ENCODE measurements at places on chromosomes 4 and X.

- no peak for DNase-seq
Observed at GRCh38 chrX:113529426-113530013, 688.9 kb upstream of the AMOT start.

DNA sequence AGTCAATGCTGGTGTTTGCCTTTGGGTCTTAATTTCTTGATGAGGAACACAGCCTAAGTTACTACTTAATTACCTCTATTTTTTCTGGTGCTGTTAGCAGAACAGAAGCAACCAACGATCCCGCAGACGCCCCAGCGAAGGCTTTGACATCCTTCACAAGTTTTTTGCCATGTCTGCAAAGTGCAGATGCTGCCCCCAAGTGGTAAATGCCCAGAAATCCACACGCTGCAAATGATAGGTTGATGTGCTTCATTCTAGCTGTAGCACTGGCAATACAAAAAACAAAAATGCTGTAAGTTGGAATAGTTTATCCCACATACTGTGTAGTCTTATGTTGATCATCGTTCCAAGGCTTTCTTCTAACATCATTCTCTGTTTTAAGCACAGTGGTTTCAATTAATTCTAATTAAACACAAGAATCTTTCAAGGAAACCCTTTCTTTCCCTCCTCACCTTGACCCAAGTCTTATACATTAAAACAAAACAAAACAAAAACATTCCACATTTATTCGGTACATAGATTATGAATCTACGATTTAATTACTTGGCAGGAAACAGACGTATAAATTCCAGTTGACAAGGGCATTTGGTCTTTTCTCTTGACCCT, 1.2 kb downstream of the PNPLA4 start:
- DNase-seq = peak; percentile 35

- DNase-seq = no peak
Observed at GRCh38 chr4:48227662-48228061, 42.0 kb downstream of the TEC start.

DNA sequence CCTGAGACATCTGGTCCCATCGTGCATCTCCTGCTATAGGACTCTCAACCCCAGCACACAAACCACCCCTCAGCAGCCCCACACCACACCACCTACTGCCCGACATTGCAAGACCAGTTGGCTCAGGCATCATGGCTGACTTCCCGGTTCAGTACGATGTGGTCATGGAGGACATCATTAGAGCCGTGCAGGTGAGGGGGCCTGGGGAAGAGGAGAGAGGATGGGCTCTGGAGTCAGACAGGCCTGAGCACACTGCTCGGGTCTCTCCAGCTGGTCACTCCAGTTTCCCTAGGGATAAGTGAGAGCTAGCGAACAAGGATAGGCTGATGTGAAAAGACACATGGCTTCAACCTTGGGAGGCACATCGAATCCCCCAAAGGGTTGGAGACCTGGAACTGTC, 17.2 kb downstream of the MAGED2 start:
- DNase-seq = no peak

DNA sequence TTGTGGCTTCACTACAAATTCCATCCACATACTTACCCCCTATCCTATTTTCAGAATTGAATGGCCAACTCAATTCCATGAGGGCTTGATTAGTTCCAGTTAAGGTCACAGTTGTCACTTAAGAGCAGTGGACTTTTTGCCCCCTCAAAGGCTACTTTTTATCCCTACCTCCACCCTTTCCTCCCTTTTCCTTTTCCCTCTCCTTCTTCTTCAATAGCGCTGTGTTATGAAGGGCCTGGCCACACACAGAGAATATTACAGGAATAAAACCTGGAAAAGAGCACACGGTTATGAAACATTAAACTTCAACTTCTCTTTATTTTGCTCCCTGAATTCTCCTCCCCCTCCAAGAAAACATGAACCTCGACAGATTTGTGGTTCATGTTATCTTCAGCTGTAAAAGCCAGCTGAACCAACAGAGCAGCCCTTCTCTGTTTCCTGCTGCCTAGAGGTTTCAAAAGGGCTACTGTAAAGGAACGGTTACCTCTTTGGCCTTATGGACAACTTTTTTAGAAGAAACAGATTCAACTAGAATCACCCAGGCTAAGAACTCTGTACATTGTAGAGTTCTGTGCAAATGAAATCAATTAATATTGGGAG, 87.0 kb upstream of the RPL34 start:
- DNase-seq = no peak

DNA sequence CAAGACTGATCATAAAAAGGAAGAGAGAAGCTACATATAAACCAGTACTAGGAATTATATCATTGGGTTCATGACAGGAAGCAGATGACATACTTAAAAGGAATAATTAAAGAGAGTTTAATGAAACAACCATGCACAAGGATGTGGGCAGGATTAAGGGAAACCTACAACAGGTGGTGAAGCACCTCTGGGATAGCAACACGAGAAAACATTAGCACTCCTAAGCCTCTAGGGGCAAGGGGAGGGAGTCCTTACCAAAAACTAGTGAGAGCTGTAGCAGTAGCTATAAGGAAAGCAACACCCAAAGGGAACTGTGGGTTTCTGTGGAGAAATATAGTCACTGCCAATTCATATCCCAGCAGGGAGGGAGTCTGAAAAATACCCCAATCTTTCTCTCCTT, 7.2 kb upstream of the THOC2 start:
- DNase-seq = no peak

DNA sequence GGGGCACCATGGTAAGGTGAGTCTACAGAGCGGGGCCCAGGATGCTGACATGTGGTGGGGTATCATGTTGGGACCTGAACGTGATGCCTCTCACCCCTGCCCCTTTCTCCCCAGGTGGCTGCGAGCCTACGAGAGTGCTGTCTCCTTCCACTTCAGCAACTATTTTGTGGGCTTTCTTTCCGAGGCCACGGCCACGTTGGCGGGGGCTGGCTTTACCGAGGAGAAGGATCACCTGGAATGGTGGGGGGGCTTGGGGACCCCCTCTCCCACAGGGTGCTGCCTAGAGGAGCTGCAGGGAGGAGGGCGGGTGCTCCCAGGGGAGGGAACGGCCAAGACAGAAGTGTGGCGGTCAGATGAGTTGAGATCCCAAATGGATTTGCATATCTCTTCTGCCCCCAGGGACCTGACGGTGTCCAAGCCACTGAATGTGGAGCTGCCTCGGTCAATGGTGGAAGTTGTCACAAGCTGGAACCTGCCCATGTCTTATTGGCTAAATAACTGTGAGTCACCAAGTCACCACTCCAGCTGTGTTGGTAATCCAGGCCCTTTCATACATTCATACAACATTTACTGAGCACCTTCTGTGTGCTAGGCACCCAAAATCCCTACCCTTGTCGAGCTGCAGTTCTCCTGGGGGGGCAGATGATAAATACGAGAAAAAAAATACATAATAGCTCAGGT, 5.5 kb downstream of the PORCN start:
- DNase-seq = no peak

DNA sequence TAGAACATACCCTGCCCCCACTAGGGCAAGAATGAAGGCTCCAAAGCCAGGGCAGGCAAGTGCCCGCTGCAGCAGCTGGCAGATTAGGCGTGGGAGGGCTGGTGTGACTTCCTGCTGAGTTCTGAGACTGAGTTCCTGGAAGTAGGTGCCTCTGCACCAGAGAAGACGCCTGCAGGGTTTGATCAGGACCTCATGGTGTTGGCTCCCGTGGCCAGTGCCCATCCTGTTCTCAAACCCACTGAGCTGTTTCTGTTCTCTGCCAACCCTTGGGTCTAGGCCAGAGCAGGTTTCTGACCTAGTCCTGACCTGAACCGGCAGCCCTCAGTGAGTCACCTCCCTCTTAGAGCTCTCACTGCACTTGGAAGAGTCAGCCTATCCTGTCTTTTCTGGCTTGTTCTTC, 220.7 kb downstream of the HS6ST2 start:
- DNase-seq = no peak

DNA sequence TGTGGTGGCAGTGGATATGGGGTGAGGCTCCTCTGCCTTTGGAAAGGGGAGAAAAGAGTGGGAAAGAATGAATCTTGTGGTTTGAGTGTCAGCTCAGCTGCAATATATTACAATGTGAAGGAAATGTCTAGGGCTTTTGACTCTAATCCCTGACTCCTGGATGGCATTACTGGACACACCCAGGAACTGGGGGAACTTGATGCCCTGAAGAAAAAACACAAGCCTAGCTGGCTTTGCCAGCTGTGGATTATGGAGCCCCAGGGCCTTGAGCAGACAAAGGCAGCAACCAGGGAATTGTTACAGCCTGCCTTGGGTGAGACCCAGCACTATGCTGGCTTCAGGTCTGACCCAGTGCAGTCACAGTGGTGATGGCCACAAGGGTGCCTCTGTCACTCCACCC, 57.1 kb upstream of the CYSLTR1 start:
- no peak for DNase-seq

- DNase-seq = no peak
Observed at GRCh38 chrX:20382082-20382481, 115.4 kb upstream of the RPS6KA3 start.

DNA sequence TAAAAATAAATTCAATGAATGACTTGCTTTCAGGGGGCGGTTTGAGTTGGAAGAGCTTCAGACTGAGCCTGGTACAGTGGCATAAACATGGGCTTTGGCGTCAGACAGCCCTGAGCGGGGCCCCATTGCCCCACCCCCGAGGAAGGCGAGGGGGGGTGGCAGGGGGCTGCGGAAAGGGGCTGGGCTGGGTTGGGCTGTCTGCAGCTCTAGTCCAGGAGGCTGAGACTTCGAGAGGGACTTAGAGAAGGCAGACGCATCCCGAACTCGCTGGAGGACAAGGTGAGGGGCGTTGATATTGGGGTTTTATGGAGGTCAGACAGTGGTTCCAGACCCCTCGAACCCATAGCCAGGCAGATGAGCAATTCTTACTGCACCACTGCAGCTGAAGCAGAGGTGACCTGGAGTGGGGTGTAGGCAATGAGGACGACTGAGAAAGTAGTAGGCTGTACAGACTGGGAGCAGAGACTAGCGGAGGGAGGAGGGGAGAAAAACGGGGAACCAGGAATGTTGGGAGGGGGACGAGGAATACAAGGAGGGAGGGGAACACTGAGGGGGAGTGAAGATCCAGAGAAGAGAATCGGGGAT, at the start of gene MAGED2:
Gene MAGED2, plus strand, starts transcription at position 222 of the 585 bp plus-strand sequence. CDS start 1,587 bp downstream, outside the sequence.
- DNase-seq = peak; percentile 12

DNA sequence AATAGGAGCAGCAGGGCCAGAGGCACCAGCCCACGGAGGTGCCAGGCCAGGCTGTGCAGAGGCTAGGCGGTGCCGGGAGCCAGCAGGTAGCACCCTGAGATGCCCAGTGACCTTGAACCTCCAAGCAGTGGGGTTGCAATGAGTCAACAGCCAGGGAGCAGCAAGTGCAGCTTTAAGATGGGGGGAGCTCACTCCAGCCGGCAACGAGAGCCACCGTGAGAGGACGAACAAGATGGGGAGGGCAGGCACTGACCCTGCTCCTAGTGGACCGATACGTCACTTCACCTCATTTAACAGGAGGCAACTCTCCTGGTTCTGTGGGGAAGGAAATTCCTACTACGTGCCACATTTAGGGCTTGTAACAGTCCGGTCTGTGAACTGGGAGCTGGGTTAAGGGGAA, 4.8 kb downstream of the LETM1 start:
- DNase-seq = no peak

DNA sequence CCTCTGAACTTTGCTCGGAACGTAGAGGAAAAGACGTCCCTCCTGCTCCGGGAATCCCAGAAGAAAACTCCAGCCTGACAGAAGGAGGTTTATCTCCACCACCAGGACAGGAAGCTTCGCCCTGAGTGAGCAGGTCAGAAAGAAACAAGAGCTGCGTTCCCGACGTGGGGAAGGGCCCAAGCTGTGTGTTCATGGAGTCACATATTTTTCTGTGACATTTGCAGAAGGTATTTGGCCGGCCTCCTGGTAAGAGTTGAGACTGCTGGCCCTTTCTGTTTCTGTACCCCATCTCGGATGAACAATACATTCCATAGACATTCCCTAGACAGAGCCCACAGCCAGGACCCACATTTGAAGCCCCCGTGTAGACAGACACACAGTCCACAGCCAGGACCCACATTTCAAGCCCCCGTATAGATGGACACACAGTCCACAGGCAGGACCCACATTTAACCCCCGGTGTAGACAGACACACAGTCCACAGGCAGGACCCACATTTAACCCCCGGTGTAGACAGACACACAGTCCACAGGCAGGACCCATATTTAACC, 230.8 kb downstream of the SHOX start:
- no peak for DNase-seq

DNA sequence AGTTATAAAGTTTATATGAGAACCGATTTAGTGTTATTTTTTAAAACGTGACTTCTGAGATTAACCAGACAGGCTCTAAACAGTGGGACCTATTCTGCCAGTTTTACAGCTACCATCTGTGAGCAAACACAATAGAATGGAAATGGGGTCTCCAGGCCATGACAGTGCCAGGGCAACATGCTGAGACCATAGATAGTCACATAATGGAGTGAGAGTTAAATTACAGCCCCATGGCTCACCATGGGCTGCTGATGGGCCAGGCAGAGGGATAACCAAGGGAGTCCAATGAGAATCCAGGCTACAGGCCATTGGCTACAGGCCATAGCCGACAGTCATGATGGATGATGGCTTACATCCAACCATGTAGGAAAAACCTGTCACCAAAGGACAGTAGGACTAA, 183.5 kb upstream of the NDP start:
- DNase-seq = no peak

Measured in stimulated activated CD8-positive, alpha-beta memory T cell treated with anti-CD3 and anti-CD28 coated beads, Interleukin-7, amount 100 ng/mL, for 1 hour (primary cell).